PC-9 (cell line): ENCODE measurements at places on chromosomes 4 and X. TPM values are rescaled to one million over a fixed set of nuclear protein-coding genes. Genes with fewer than 3 reads are reported as not detected.

AFP gene
- total RNA-seq, result 0.92 and 1.7 TPM in 2 replicates

ITIH6 gene
- not detected in 2 replicates for total RNA-seq

SMR3B gene
- total RNA-seq, result not detected in 2 replicates

FAM184B gene
- not detected in 2 replicates for total RNA-seq

ASMT gene
- not detected in 2 replicates for total RNA-seq

BGN gene
- total RNA-seq, result 0.33 and 0.70 TPM in 2 replicates

SMC1A gene
- total RNA-seq, result 114 and 162 TPM in 2 replicates

TEX11 gene
- not detected in 2 replicates for total RNA-seq

UCP1 gene
- not detected in 2 replicates for total RNA-seq

COX7B2 gene
- total RNA-seq, result 12.7 and 15.4 TPM in 2 replicates

PRKX gene
- 31.5 and 33.3 TPM in 2 replicates for total RNA-seq

DNA sequence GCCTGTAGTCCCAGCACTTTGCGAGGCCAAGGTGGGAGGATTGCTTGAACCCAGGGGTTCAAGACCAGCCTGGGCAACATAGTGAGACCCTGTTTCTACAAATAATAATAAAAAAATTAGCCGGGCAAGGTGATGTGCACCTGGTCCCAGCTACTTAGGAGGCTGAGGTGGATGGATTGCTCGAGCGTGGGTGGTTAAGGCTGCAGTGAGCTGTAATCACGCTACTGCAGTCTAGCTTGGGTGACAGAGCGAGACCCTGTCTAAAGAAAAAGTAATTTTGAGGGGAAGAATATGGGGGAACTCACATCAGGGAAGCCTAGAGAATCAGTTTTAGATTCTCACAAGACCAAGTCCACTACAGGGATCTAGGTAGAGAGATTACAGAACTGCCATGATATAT lies 28.9 kb upstream of the LCORL start:
- H3K27ac ChIP-seq, result no peak overlapping the region
- no peak overlapping the region for H3K4me3 ChIP-seq
- no peak for DNase-seq
- no peaks in the 10 kb centered on the region for H3K27me3 ChIP-seq
- H3K4me1 ChIP-seq, result no peaks in the 10 kb centered on the region
- H3K36me3 ChIP-seq, result no peaks in the 10 kb centered on the region

- peak; percentile 60 for DNase-seq
- H3K27me3 ChIP-seq, result no peaks in the 10 kb centered on the region
- no peak overlapping the region for H3K4me3 ChIP-seq
- H3K4me1 ChIP-seq, result no peaks in the 10 kb centered on the region
- H3K36me3 ChIP-seq, result no peaks in the 10 kb centered on the region
These were observed 193.0 kb downstream of the GPC3 start for GRCh38 chrX:133792198-133792953.

DNA sequence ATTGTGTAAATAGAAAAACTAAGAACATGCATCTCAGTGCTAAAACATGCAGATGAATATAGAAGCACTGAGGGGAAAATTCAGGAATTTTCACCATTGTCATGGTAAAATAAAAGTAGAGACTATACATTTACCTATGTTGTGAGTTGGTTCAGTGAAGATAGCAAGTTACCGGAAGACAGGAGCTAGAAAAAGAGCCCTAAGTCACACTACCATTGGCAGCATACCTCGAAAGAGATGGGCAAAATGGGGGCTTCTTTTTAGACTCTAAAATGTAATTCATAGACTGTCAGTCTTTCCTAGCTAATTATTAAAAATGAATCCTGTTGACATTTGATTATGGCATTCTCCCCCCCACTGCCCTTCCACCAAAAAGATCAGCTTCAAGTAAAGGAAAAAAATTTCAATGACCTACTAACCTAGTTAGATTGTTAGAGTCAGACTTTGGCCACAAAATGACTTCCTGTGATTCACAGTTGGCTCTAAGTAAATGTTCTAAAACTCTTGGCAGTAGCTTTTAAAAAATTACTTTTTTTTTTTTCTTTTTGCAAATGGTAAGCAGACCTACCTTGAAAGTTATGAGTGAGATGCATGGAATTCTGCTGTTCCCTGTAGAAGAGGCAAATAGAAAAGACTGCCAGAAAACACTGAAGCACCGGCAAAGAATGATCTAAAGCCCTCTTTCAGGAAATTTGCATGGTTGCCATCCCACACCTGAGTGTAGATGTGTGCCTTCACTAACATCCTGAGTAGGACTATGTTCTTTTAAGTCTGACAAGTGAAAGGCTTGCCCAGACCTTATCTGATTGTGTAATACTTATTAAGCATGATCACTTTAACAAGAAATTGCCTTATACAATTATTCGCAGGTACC lies 26.4 kb upstream of the ARSJ start:
- H3K36me3 ChIP-seq, result no peaks in the 10 kb centered on the region
- H3K4me1 ChIP-seq, result no peaks in the 10 kb centered on the region
- DNase-seq, result no peak
- H3K4me3 ChIP-seq, result no peak overlapping the region

DNA sequence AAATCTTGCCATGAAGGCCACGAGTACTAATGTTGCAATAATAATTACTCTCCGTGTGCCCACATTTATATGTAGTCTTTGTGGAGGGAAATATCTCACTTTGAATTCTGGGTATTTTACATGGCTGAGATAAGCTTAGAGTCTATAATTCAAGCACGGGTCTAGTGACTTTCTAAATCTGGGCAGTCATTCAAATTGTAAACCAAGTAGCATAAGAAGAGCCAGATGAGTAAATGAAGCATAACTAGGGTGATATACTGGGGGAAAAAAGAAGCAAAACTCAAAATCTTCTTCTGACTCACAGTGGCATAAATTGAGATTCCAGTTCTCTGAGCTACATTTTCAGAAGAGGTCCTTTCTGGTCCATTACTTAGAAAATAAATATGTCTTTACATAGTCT lies 53.0 kb downstream of the MAPK10 start:
- H3K27me3 ChIP-seq, result no peaks in the 10 kb centered on the region
- no peaks in the 10 kb centered on the region for H3K36me3 ChIP-seq
- H3K4me3 ChIP-seq, result no peak overlapping the region
- DNase-seq, result no peak
- no peaks in the 10 kb centered on the region for H3K4me1 ChIP-seq

GRCh38 chrX:148556498-148556897 lies 56.1 kb downstream of the AFF2 start:
- DNase-seq, result no peak
- no peak overlapping the region for H3K27ac ChIP-seq
- H3K4me1 ChIP-seq, result no peaks in the 10 kb centered on the region
- H3K27me3 ChIP-seq, result 0 out of 2 replicates have a peak, but pooled peaks cover 6% of the 10 kb centered on the region

GRCh38 chr4:121227341-121227792 lies 63.2 kb upstream of the TNIP3 start:
- no peak overlapping the region for H3K4me3 ChIP-seq
- H3K4me1 ChIP-seq, result no peaks in the 10 kb centered on the region
- no peaks in the 10 kb centered on the region for H3K27me3 ChIP-seq
- no peak overlapping the region for H3K27ac ChIP-seq

- H3K4me3 ChIP-seq, result no peak overlapping the region
- no peak overlapping the region for H3K27ac ChIP-seq
- H3K27me3 ChIP-seq, result no peaks in the 10 kb centered on the region
- no peaks in the 10 kb centered on the region for H3K4me1 ChIP-seq
- DNase-seq, result no peak
- H3K36me3 ChIP-seq, result no peaks in the 10 kb centered on the region
These were observed 38.1 kb downstream of the PNPLA4 start for GRCh38 chrX:7889135-7889534.

DNA sequence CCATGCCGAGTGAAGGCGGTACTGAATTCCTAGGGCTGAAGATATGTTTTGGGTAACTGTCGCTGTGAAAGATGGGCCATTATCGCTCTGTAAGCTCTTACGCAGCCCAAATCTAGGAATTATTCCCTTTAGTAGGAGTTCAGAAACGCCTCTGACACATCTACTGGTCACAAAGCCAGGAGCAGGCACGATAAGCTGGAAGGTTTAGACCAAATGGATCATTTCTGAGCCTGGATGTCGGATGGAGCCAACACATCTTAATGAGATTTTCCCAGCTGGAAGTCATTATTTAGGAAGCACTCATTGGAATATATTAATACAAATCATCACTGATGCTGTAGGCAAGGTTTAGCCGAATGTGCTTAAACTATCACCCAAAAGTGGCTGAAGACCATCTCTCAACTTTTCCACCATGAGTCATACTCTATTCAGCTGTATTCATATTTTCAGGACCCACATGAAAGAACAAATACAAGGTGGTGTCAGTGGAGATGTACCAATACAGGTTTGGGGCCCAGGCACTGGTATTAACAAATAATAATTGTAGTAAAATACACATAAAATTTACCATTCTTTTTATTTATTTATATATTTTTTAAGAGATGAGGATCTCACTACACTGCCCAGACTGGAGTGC lies 34.2 kb upstream of the ATRX start:
- DNase-seq, result no peak
- H3K36me3 ChIP-seq, result no peaks in the 10 kb centered on the region
- no peaks in the 10 kb centered on the region for H3K4me1 ChIP-seq

- no peak overlapping the region for H3K4me3 ChIP-seq
- H3K27me3 ChIP-seq, result peaks cover 6% of the 10 kb centered on the region; the same call in 1 of the 2 replicates
- no peaks in the 10 kb centered on the region for H3K4me1 ChIP-seq
- DNase-seq, result no peak
- H3K27ac ChIP-seq, result no peak overlapping the region
These were observed 36.3 kb downstream of the GPR143 start for GRCh38 chrX:9729171-9729885.

GRCh38 chr4:2353222-2354107 lies 65.0 kb downstream of the ZFYVE28 start:
- no peak overlapping the region for H3K4me3 ChIP-seq
- no peaks in the 10 kb centered on the region for H3K27me3 ChIP-seq
- H3K36me3 ChIP-seq, result no peaks in the 10 kb centered on the region

- H3K27ac ChIP-seq, result no peak overlapping the region
- no peaks in the 10 kb centered on the region for H3K36me3 ChIP-seq
- no peaks in the 10 kb centered on the region for H3K4me1 ChIP-seq
- no peak for DNase-seq
- H3K27me3 ChIP-seq, result no peaks in the 10 kb centered on the region
These were observed 77.6 kb upstream of the PACRGL start for GRCh38 chr4:20622701-20623100.

DNA sequence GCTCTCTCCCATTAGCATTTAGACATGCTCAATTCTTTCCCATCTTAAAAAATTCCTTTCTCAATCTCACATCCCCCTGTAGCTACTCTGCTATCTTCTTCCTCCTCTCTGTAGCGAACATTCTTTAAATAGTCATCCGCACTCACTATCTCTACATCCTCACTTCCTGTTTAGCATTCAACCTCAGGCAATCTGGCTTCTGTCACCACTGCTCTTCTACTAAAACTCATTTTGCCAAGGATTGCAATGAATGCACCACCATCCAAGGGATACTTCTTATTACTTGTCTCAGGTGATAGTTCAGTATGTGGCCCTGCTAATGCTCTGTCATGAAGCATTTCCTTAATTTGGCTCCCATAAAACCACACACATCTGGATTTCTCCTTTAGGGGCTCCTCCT lies 10.9 kb upstream of the TET2 start:
- DNase-seq, result no peak
- no peaks in the 10 kb centered on the region for H3K4me1 ChIP-seq
- H3K27me3 ChIP-seq, result no peaks in the 10 kb centered on the region
- no peak overlapping the region for H3K27ac ChIP-seq

DNA sequence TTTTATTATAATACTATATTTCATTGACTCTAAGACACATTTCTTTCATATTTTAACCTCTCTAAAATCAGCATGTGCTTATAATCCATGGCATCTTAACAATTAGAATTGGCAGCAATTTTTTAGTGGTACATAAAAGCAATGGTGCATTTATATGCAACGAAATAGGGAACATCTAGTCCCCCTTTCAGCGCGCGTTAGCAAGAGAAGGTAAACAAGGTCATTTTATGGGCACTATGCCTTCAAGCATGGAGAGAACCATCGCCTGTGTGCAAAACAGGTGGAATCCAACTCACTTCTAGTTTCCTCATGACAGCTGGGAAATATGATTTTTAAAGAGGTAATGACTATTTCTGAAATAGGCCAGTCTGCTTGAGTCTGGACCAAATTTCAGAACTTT lies 6.4 kb downstream of the ADH5 start:
- H3K27me3 ChIP-seq, result no peaks in the 10 kb centered on the region
- peaks cover 23% of the 10 kb centered on the region for H3K36me3 ChIP-seq
- no peak overlapping the region for H3K4me3 ChIP-seq
- DNase-seq, result no peak
- H3K27ac ChIP-seq, result no peak overlapping the region

- no peaks in the 10 kb centered on the region for H3K36me3 ChIP-seq
- no peak overlapping the region for H3K27ac ChIP-seq
- DNase-seq, result no peak
- H3K4me1 ChIP-seq, result peaks cover 12% of the 10 kb centered on the region
- no peaks in the 10 kb centered on the region for H3K27me3 ChIP-seq
These were observed 214.4 kb upstream of the CPEB2 start for GRCh38 chr4:14787894-14788293.

DNA sequence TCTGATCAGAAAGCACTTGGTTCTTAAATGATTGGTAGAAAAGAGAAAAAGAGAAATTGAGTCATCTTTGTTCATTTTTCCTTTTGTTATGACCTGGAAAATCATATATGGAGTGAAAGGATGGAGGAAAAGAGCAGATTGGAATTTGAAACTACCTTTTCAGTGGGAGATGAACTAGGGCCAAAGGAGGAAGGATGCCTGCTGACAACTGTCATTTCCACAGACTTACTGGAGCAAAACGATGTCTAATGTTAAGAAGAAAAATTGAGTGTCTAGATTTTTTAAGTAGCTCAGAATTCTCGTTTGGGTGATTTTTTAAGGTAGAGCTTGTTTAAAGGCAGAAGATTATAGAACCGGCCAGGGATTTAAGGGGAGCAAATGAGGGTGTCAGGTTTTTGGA lies 144.6 kb upstream of the KCNIP4 start:
- H3K36me3 ChIP-seq, result no peaks in the 10 kb centered on the region
- H3K4me3 ChIP-seq, result no peak overlapping the region
- H3K27me3 ChIP-seq, result no peaks in the 10 kb centered on the region
- DNase-seq, result no peak
- no peak overlapping the region for H3K27ac ChIP-seq
- H3K4me1 ChIP-seq, result no peaks in the 10 kb centered on the region

DNA sequence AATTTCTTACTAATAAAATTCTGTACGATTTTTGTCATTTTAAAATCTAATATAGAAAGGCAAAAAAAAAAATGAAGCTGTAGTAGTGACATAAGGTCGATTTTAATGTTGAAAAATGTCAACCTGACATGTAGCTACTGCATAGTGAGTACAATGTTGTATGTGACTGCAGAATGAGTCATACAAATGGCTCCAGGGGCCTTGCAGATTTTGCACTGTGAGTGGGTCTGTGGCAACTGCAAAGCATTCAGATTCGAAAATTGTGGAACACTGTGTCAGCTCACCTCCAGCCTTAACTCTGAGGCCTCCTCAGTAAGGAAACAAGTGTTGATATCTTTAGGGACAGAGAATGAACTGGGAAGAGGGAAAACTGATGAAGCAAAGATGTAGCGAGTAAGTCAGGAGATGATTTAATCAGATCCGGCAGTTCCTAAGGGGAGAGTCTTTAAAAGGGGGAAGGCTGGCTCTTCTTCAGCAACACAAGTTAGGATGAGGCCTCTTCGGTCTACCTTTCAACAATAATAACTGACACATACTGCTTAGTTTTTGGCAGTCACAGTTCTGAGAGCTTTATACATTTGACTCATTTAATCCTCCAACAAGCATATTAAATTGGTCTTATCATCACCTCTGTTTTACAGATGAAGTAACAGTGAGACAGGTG lies 24.9 kb downstream of the TKTL2 start:
- DNase-seq, result peak; percentile 2
- H3K27me3 ChIP-seq, result no peaks in the 10 kb centered on the region
- no peaks in the 10 kb centered on the region for H3K36me3 ChIP-seq
- no peak overlapping the region for H3K4me3 ChIP-seq
